Stimulated activated CD8-positive, alpha-beta memory T cell treated with anti-CD3 and anti-CD28 coated beads, Interleukin-4, amount 100 ng/mL, for 24 hours (primary cell): ENCODE measurements at places on chromosomes 2 and 18.

DNA sequence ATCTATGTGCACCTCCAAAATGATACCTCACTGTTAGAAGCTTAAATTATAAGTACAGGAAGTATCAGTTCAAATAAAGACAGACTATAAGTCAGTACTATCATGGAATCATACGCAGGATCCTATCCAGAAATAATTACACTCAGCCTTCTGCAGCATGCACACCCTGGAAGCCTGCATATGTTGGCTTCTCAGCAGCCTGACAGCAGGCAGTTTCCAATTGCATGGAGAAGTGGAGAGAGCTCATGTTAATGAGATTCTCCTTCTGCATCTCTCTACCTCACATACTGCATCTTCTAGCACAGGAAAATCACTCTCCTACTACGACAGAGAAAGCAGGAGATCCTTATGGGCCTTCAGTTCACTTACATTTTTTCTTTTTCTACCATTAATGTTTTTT, 20.5 kb downstream of the NR4A2 start:
- DNase-seq = no peak

DNA sequence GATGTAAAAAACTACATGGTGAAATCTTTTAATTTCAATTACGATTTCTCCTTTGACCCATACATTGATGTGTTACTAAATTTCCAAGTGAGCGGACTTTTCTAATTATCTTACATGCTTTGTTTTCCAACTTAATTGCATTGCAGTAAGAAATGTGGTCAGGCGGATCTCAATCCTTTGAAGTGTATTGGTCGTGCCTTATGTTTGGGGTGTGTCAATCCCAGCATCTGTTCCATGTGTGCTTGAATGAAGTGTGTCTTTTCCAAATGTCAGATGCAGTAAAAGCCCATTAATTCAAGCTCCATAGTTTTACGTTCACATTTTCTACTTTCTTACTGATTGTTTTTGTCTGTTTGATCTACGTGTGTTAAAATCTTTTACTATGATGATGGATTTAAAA, 113.1 kb downstream of the UXS1 start:
- DNase-seq = no peak

DNA sequence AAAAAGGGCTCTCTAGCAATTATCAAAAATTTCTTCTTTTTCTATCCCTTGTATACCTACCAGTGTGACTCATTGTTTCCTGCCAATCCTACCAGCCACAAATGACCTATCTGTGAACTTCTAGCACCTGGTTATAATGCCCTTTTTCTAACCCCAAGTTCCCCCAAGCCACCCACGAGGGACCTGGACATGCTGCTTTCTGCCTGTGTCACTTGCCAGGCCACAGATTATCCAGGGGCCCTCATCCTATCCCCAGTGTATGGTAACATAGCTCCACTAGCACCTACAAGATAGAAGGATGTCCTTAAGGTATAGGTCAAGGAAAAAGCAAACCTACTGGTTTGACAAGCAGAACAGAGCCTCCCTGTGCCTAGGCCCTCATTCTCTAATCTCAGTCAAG, 26.8 kb downstream of the AAK1 start:
- peak; percentile 25 for DNase-seq

DNA sequence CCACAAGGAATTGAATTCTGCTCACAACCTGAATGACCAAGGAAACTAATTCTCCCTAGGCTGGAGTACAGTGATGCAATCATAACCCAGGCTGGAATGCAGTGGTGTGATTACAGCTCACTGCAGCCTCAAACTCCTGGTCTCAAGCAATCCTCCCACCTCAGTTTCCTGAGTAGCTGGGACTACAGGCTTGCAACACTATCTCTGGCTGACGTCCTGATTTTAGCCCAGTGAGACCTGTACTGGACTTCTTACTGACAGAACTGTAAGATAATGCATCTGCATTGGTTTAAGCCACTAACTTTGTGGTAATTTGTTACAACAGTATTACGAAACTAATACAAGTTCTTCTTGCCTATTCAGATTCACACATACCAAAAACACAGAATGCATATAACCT, 9.5 kb upstream of the KDSR start:
- DNase-seq = no peak
